Activated T-helper 1 cell treated with anti-CD3 and anti-CD28 coated beads, Interleukin-12 subunit alpha, Interleukin-12 subunit beta, Interleukin-2, Interleukin-4 antibody, amounts not matched to agents 30 ng/mL and 10 ng/mL and 1 ng/mL, durations not matched to agents 14 hours and 24 hours and 36 hours (primary cell): ENCODE measurements at places on chromosomes 5 and 9.

DNA sequence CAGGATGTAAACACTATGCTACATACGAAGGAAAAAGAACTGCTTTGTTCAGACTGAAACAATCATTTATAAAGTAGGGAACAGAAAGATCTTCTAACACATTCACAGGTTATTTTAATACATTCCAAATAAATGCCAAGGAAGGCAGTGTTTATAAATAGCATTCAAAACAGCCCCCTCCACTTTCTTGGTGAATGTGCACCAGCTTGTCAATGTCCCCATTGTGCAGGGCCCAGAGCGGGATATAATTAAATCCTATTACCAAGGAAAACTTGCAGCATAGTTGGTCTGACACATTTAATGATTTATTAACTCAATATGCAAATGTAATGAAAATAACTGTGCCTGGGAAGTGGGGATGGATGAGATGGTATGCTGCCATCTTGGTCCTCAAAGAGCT is 135.9 kb upstream of the RAD23B start:
- no peaks in the 10 kb centered on the region for H3K4me1 ChIP-seq
- H3K27ac ChIP-seq = no peak overlapping the region
- no peak for DNase-seq
- peaks cover 4% of the 10 kb centered on the region for H3K27me3 ChIP-seq
- no peaks in the 10 kb centered on the region for H3K36me3 ChIP-seq

GRCh38 chr9:79057576-79057975 is 514.2 kb upstream of the TLE4 start:
- no peak for DNase-seq
- H3K27ac ChIP-seq = no peak overlapping the region
- no peaks in the 10 kb centered on the region for H3K4me1 ChIP-seq
- no peaks in the 10 kb centered on the region for H3K36me3 ChIP-seq

- peak overlapping the region; percentile 38 for H3K27ac ChIP-seq
- DNase-seq = peak; percentile 49
- no peak overlapping the region for H3K4me3 ChIP-seq
- H3K36me3 ChIP-seq = no peaks in the 10 kb centered on the region
- H3K4me1 ChIP-seq = peaks cover 14% of the 10 kb centered on the region
Measured at GRCh38 chr9:33202552-33203201, 35.5 kb upstream of the B4GALT1 start.

GRCh38 chr9:127796225-127796813 is 6.4 kb upstream of the FPGS start:
- peak overlapping the region; percentile 73 for H3K4me3 ChIP-seq
- peaks cover 17% of the 10 kb centered on the region for H3K36me3 ChIP-seq
- peaks cover 2% of the 10 kb centered on the region for H3K27me3 ChIP-seq

- peaks cover 7% of the 10 kb centered on the region for H3K27me3 ChIP-seq
- H3K27ac ChIP-seq = no peak overlapping the region
- no peaks in the 10 kb centered on the region for H3K36me3 ChIP-seq
- peaks cover 13% of the 10 kb centered on the region for H3K4me1 ChIP-seq
- DNase-seq = no peak
Measured at GRCh38 chr9:123795336-123795735, 134.6 kb downstream of the DENND1A start.

DNA sequence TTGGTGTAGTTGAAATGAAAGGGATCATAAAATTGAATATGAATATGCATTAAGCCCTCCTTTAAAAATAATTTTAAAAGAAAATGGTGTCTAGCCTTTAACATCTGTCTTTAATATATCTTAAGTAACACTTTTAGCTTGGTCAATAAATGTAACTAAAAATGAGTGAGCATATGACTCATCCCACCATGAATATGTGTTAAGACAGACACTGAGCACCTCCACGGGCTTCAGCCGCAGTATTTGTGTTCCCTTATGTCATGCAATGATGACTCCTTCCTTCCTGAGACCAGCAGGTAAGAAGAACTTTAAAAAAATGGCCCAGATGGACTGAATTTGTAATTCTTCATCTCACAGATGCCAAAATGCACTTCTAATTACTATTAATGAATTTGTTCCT is 563.2 kb downstream of the NR2F1-AS1 start:
- no peaks in the 10 kb centered on the region for H3K4me1 ChIP-seq
- no peak overlapping the region for H3K27ac ChIP-seq
- no peak overlapping the region for H3K4me3 ChIP-seq
- H3K27me3 ChIP-seq = no peaks in the 10 kb centered on the region
- H3K36me3 ChIP-seq = no peaks in the 10 kb centered on the region

DNA sequence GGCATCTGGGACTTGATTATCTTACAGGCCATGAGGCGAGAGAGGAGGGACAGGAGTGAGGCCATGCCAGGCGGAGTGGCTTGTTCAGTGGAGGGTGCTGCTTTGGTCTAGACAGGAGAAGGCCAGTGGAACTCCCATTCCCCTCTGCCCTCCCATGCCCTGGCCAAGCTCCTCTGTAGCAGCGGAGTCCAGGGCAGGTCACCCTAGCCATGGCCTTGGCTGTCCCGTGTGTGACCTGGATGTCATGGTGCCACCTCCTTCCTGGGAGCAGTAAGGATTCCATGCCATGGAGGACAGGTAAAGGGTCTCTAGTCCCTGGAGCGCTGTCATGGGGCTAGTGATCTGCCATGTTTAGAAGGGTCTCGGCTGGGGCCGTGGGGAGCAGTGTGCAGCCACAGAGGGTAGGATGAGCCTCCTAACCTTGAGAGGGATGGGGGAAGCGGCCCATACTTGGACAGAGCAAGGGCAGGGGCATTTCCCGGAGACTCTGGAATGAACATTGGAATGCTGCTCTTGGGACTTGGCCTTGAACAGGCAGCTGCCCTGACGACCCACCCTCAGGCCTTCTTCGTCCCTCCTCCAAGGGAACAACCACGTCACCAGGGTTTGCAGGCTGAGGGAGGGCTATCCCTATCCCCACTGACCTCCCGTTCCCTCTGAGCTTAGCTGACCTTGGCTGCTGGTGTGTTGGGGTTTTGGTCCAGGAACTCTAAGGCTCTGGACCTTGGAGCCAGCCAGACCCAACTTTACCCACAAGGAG is 100.4 kb downstream of the DAB2IP start:
- no peaks in the 10 kb centered on the region for H3K36me3 ChIP-seq
- H3K27ac ChIP-seq = no peak overlapping the region
- peaks cover 13% of the 10 kb centered on the region for H3K4me1 ChIP-seq
- no peak for DNase-seq
- no peaks in the 10 kb centered on the region for H3K27me3 ChIP-seq

DNA sequence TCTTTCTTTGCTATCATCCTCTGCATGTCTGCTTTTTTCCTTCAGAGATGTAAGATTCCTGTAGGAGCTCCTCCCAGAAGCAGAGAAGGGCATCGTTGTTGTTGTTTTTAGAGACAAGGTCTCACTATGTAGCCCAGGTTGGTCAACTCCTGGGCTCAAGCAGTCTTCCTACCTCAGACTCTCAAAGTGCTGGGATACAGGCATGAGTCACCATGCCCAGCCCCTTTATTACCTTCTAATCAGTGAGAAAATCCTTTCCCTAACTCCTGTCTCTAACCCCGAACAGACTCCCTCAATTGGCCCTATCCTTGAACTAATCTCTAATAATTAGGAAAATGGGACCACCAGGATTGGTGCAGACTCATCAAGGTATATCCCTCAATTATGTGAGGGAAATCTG is 64.4 kb downstream of the GALNT10 start:
- no peak overlapping the region for H3K4me3 ChIP-seq
- H3K36me3 ChIP-seq = peaks cover 37% of the 10 kb centered on the region
- no peak overlapping the region for H3K27ac ChIP-seq
- peaks cover 27% of the 10 kb centered on the region for H3K4me1 ChIP-seq

DNA sequence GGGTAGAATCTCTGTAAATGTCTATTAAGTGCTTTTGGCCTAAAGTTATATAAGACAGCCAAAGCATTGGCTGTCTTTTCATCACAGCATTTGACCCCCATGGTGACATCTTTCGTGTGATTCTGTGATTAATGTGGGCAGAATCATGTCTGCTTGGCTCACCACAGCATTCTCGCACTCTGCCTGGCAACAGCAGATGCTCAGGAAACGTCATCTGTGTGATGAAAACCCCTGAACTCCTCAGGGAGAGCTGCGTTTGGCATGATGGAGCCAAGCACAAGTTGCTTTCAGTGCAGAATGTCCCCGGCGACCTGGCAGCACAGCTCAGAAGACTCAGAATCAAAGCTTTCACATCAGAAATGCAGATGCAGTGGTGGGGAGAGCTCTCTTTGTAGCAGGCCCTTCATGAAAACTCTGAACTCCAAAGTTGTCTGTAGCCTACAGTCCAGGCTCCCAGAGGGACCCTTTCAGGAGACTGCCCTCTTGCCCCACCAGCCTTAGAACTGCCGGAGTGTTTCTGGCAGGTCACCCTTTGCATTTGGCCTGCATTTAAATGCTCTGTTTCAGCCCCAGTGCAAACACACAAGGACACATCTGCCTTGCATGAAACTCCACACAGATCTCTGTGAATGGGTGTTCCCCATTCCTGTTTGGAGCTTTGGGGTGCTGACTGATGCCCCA is 155.6 kb upstream of the PANK3 start:
- H3K4me1 ChIP-seq = peaks cover 6% of the 10 kb centered on the region
- no peak for DNase-seq
- H3K4me3 ChIP-seq = no peak overlapping the region
- no peaks in the 10 kb centered on the region for H3K36me3 ChIP-seq
- H3K27ac ChIP-seq = no peak overlapping the region

DNA sequence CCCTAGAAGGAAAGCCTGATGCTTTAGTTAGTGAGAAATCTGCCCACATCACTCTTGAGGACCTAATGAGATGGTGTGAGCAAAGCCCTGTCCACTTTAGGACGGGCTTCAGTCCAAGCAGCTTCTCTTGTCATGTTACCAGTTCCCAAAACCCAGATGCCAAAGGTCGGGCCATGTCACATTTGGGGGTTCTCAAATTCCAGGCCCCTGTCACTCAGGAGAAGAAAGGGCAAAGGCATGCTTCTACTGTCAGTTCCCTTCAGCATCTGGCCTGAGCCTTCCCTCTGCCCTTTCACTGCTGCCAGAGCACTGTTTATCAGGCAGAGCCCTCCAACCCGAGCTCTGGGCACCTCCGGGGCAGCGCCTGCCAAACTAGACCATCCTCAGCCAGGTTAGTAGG is 556.0 kb downstream of the BNC2 start:
- no peaks in the 10 kb centered on the region for H3K4me1 ChIP-seq
- no peak overlapping the region for H3K4me3 ChIP-seq
- H3K36me3 ChIP-seq = no peaks in the 10 kb centered on the region
- DNase-seq = no peak
- no peaks in the 10 kb centered on the region for H3K27me3 ChIP-seq

DNA sequence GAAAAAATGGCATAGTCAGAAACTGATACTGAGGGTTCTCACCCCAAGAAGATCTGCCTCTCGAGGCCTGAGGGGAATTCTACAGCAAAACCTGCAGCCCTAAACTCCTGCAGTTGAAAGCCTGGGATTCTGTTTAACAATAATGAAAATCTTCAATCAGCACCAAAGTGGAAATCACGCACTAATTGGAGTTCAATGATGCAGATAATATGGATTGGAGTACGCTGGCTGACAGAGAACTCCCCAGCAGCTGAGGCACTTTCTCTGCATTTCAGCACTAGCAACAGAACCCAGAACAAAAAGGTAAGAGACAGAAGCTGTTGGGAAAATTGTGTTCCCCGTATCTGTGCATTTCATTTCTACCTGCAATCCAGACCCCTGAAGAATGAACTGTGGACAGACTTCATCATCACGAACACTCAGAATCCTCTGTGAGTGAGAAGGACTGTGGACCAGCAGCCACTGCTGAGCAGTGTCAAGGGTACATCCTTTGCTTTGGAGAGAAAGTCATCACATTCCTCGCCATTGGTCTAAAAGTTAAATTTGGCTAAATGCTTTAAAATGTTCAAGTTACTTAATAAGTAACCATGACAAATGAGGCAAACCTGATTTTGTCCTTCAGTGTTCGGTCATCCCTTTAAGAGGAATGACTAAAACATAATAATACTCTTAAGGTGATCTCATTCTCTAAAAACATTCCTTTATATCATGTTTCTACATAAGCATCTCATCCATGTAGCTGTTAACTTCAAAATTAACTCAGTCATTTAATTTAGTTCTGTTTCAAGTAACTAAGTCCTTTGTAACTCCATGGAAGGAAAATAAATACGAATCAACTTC is 126.1 kb downstream of the GAS1 start:
- H3K4me1 ChIP-seq = no peaks in the 10 kb centered on the region
- DNase-seq = no peak
- no peaks in the 10 kb centered on the region for H3K27me3 ChIP-seq
- H3K4me3 ChIP-seq = no peak overlapping the region

DNA sequence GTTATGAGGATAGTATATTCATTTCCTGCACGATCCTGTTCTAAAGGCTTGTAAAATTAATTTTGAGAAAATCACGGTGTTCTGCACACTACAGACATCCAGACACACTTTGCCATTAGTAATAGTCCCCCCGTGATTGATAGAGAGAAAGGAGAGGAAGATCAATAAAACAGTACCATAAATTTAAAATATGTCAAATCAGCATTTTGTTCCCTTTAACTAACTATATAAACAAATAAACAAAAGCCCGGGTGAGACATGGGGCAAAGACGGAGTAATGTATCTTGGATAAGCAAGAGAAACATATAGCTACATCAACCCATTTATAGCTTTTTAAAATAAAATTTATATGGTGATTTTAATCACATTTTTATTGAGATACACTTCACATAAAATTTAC is 10.6 kb upstream of the CER1 start:
- peaks cover 9% of the 10 kb centered on the region for H3K27me3 ChIP-seq
- H3K27ac ChIP-seq = no peak overlapping the region
- DNase-seq = no peak
- H3K36me3 ChIP-seq = no peaks in the 10 kb centered on the region
- H3K4me1 ChIP-seq = no peaks in the 10 kb centered on the region

DNA sequence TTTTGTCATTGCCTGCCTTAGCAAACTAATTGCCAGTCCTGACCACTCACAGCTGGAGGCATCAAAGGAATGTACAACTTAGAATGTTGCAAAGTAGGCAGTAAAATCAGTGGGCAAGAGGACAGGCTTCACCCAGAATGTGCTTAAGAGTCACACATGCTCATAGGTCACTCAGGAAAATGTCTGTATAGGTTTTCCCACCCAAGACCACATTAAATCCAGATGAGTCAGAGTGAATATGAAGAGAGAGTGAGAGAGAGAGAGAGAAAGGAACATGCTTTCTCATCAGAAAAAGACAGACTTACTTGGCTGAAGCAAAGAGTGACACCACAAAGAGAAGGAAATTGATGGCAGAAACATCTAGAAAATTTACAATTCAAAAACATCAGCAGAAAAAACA is 37.9 kb downstream of the PLEKHG4B start:
- H3K27me3 ChIP-seq = peaks cover 1% of the 10 kb centered on the region
- no peak overlapping the region for H3K27ac ChIP-seq
- DNase-seq = no peak
- no peak overlapping the region for H3K4me3 ChIP-seq

- DNase-seq = no peak
- peaks cover 1% of the 10 kb centered on the region for H3K27me3 ChIP-seq
- H3K4me1 ChIP-seq = peaks cover 5% of the 10 kb centered on the region
- no peak overlapping the region for H3K27ac ChIP-seq
- H3K36me3 ChIP-seq = peaks cover 2% of the 10 kb centered on the region
Measured at GRCh38 chr9:137041124-137041523, 4.9 kb downstream of the NPDC1 start.

GRCh38 chr5:60701321-60701968 is 1.5 kb upstream of the DEPDC1B start:
- no peak overlapping the region for H3K27ac ChIP-seq
- H3K27me3 ChIP-seq = peaks cover 18% of the 10 kb centered on the region
- peak overlapping the region; percentile 67 for H3K4me3 ChIP-seq
- no peak for DNase-seq
